ENCODE measurements at places on chromosomes 6 and 20. TPM values are rescaled to one million over a fixed set of nuclear protein-coding genes. Genes with fewer than 3 reads are reported as not detected.

Gene HLA-DOA
- 9.1 TPM for polyA plus RNA-seq

Gene IP6K3
- polyA plus RNA-seq, result not detected

Gene BMP2
- polyA plus RNA-seq, result not detected

Gene ANKRD66
- polyA plus RNA-seq, result not detected

Gene TSPO2
- not detected for polyA plus RNA-seq

Gene TBXT
- polyA plus RNA-seq, result not detected

GRCh38 chr20:6705106-6705766, 62.2 kb upstream of the BMP2 start:
- no peaks in the 10 kb centered on the region for H3K36me3 ChIP-seq
- peaks cover 24% of the 10 kb centered on the region for H3K4me1 ChIP-seq
- peaks cover 31% of the 10 kb centered on the region for H3K27me3 ChIP-seq
- H3K4me3 ChIP-seq, result no peak overlapping the region

- DNase-seq, result peak; percentile 82
- H3K27ac ChIP-seq, result peak overlapping the region; percentile 87
- peaks cover 26% of the 10 kb centered on the region for H3K4me1 ChIP-seq
These were observed 42.9 kb upstream of the MAP7 start for GRCh38 chr6:136592930-136593673.

DNA sequence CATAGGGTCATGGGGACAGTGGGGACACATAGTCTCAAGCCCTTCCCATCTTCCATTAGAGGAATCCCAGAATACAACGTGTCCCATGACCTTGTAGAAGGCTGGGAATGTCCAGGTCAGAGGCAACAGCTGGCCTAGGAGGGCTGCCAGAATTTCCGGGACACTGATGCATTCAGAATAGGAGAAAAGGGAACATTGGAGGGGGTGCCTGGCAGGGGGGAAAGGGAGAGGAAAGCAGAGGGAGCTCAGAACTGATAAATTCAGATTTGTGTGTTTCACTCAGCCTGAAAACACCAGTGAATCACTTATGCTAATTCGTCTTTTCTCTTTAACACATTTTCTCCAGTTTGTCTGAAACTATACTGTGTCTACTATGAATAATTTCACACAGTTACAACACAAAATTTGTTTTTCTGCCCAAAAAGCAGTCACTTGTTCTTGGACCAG, 35.5 kb upstream of the BMP2 start:
- no peak for DNase-seq
- H3K27ac ChIP-seq, result no peak overlapping the region
- H3K4me3 ChIP-seq, result no peak overlapping the region
- H3K4me1 ChIP-seq, result no peaks in the 10 kb centered on the region
- H3K27me3 ChIP-seq, result no peaks in the 10 kb centered on the region

DNA sequence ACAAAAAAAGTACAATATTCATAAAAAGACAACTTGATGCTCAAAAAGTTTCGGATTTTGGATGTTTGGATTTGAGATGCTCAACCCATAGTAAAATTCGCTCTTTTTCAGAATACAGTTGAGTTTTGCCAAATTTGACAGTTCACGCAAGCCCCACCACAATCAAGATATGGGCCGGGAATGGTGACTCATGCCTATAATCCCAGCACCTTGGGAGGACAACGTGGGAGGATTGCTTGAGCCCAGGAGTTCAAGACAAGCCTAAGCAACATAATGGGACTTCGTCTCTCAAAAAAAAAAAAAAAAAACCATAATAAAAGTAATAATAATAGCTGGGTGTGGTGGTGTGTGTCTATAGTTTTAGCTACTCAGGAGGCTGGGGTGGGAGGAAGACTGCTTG, 51.3 kb downstream of the PHF20 start:
- H3K4me1 ChIP-seq, result peaks cover 4% of the 10 kb centered on the region
- H3K36me3 ChIP-seq, result peaks cover 13% of the 10 kb centered on the region
- H3K27me3 ChIP-seq, result no peaks in the 10 kb centered on the region
- no peak overlapping the region for H3K27ac ChIP-seq
- H3K4me3 ChIP-seq, result no peak overlapping the region
- no peak for DNase-seq

- peaks cover 35% of the 10 kb centered on the region for H3K36me3 ChIP-seq
- DNase-seq, result peak; percentile 47
- no peak overlapping the region for H3K27ac ChIP-seq
- H3K4me1 ChIP-seq, result peaks cover 44% of the 10 kb centered on the region
- H3K27me3 ChIP-seq, result no peaks in the 10 kb centered on the region
- no peak overlapping the region for H3K4me3 ChIP-seq
These were observed 31.4 kb downstream of the RALGAPA2 start for GRCh38 chr20:20680991-20681508.

- DNase-seq, result no peak
- H3K27ac ChIP-seq, result no peak overlapping the region
- no peak overlapping the region for H3K4me3 ChIP-seq
- no peaks in the 10 kb centered on the region for H3K4me1 ChIP-seq
- H3K36me3 ChIP-seq, result peaks cover 25% of the 10 kb centered on the region
- no peaks in the 10 kb centered on the region for H3K27me3 ChIP-seq
These were observed 56.4 kb downstream of the B4GALT5 start for GRCh38 chr20:49657118-49657901.
